ENCODE measurements at places on chromosomes 4 and X.

DNA sequence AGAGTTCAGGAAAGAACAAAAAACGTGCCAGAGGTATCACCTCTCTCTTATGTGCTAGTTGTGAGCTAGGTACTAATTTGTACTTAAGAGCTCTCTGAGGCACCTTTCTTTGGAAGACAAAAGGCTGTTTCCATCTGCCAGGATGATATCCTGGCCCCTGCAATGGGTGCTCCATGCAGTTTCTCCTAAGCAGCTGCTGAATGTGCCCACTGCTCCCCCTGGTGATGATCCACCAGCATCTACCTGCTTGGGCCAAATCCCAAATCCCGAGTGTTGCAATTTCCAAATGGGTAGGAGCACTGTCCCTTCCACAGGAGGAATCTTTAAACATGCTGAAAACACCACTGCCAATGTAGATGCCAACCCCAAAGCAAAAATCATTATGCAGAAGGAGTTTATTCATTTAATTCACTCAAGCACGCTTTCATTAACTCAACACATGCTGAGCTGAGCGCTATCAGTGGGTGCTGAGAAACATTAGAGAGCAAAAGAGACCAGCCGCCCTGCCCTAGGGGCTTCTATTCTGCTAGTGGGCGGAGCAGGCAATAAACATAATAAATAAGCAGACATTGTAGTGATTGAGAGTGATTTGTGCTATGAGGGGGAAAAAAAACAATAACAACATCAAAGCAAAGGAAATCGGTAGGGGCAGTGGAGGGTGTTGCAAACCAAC, 69.6 kb upstream of the C4orf50 start:
- DNase-seq = peak; percentile 35

DNA sequence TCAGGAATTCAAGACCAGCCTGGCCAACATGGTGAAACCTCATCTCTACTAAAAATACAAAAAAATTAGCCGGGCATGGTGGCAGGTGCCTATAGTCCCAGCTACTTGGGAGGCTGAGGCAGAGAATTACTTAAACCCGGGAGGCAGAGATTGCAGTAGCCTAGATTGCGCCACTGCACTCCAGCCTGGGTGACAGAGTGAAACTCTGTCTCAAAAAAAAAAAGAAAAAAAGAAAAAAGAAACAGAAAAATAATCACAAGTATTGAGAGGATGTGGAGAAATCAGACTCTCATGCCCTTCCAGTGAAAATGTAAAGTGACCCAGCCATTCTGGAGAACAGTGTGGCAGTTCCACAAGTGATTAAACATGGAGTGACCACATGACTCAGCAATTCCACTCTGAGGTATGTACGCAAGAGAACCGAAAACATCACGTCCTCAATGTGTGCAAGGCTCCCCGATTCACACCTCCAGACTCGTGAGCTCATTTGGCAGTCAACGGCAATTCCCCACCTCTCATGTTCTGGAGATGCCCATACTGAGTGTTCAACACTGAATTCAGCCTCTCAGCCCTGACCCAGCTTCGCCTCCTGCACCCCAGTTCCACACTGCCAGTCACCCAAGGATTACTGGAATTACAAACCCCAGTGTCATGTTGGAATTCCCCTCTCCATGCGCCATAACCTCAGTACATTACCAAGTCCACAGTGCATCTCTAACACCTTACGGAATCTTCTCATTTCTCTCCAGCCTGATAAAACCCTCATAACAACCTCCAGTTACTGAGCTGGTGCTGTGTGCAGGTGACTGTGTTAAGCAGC, 21.1 kb downstream of the ACOX3 start:
- no peak for DNase-seq

- no peak for DNase-seq
Observed at GRCh38 chr4:71406459-71406963, 67.7 kb downstream of the SLC4A4 start.

GRCh38 chrX:7154041-7154597, 6.2 kb upstream of the PUDP start:
- DNase-seq = no peak

DNA sequence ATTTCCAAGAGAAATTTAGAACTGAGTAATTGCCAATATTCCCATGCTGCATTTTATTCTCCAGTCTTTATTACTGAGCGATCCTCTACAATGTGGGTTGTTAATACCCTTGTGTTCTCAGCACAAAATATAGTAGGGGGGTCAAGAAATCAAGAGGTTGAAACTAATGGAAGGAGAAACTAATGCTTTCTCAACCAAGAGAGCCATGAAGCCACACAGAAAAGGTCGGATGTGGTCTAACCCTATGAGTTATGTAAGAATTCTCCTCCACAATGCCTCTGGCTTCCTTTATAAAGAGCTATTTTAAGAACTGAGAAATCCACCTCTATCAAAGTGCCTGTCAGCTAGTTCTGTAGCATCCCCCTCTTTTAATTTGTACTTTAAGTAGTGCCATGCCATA, 268.5 kb downstream of the CHIC1 start:
- DNase-seq = no peak

- DNase-seq = no peak
Observed at GRCh38 chrX:107146670-107147069, 28.0 kb upstream of the RBM41 start.

GRCh38 chrX:101530944-101531343, 19.4 kb upstream of the ARMCX1 start:
- no peak for DNase-seq

GRCh38 chrX:107845625-107846024, 20.0 kb downstream of the MID2 start:
- DNase-seq = no peak

GRCh38 chr4:2537011-2537830, 774 bp downstream of the FAM193A start:
- peak; percentile 81 for DNase-seq

DNA sequence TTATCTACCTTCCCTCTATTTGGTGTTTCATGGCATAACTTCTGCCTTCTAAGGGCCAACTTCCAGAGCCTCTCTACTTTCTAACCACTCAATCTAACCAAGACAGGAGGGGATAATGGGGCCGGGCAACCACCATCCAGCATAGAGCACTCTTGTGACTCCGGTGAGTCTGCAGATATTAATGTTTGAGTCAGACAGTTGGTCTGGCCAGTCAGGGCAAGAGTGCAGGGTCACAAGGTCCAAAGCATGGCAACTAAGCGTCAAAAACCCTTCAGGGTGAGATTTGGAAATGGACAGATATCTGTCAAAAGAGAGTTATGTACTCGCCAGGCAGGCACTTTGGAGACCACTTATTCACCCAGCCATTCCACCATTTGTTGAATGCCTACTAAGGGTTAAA, 105.0 kb downstream of the PALLD start:
- DNase-seq = no peak

DNA sequence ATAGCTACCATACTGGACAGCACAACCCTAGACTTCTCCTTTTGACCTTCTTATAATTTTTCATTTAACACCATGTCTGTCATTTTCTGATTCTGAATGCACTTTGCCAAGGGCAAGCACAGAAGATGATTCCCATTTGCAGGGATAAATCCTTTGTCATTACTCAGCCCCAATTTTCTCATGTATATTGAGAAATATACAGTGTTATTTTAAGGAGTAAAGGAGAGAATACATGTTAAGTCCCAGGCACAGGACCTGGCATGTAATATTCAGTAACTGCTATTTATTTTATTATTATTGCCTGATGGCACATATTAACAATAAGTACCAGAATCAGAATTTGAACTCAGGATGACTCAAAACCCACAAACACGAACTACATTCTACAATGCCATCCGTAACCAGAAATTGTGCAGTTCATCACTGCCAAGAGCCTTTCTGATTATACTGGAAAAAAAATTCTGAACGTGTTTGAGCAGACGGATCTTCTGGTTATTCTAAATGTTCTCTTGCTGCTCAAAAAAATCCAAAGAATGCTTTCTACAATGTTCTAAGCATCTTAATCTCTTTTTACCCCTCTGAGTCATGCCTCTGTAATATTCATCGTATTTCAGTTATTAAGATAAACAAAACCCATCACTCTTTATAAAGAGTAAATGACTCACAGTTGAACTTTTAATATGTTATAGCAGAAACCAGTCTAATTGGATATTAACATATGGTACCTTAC, 170.0 kb downstream of the MID1 start:
- no peak for DNase-seq

- no peak for DNase-seq
Observed at GRCh38 chrX:40550066-40550465, 30.7 kb upstream of the ATP6AP2 start.

DNA sequence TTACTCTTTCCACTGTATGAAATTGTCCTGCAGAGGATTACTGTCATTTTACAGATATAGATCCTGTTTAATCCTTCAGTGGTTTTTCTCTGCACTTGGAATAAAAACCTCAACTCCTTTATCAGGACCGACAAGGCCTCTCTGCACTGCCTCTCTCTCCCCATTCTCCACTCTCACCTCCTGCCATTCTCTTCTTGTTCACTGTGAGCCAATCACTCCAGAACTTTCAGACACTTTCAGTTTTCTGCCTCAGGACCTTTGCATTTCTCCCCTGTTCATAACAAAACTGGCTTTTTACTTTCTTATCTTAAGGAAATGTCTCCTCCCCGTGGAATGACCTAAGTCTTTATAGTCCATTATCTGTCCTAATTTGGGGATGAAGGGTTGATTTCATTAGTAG, 137.3 kb downstream of the ELOVL6 start:
- DNase-seq = no peak

GRCh38 chr4:76690906-76691275, 207.1 kb downstream of the SOWAHB start:
- no peak for DNase-seq

DNA sequence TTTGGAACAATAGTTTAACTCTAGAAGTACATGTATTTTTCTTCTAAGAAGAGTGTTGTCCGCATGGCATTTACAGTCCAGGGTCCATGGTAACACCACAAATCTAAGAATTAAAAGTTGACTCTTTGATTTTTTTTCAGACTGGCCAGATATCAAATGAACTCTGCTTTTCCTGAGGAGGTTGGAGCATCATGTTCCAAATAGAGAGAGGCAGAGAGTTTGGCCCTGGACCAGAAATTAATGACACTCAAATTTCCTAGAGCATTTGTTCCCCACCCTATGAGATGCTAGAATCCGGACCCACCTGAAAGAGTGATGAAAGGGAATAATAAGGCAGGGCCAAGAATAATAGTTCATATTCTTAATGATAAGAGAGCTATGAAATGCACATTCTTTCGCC, 47.0 kb upstream of the NAP1L5 start:
- DNase-seq = no peak

DNA sequence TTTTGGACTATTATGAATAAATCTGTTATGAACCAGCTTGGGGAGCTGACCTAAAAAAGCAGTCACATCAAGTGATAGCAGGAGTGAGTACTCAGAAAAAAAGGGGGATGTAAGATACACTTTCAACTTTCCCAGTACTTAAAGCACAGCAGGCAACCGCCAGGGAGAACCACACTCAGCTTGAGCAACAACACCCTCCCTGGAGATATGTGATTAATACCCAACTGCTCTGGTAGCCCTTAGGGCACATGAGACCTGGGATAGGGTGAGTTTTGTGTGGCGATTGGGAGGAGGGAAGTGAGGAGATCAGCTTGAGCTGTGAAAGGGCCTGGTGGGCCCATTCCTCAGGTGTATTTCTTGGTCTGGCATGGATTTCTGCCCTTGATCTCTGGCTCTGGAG, 220.3 kb upstream of the SFRP2 start:
- no peak for DNase-seq

DNA sequence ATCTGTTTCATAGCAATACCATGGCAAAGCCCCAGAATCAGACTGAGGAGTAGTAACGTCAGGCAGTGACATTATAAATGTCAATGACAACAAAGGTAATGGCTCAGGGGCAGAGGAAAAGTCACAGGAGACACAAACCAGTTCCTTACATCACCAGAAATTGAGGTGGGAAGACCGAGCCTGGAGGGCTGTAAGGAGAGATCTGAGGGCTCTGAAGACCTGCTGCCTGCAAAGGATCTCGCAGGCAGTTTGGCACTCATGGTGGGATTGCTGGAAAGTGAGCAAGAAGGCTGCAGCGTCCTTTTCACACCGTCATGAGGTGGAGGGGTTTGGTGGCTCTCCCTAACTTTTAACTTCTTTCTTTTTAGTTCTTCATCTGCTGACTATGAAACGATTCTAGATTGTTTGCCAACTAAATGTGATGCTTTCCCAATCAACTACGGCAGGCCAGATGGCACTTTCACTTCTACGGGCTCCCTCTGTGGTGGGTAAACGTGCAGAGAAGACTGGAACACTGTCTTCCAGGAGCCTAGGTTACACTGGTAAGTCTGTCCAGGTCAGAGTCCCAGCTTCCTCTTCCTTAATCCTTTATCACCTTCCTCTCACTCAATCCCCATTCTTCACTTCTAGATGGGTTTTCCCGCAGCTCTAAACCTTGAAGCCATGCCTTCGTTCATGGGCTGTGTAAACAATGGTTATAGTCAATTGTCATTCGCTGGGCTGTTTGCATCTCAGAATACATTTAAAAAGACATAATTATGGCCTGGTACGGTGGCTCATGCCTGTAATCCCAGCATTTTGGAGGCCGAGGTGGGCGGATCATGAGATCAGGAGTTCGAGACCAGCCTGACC, 58.2 kb downstream of the TBC1D9 start:
- no peak for DNase-seq

DNA sequence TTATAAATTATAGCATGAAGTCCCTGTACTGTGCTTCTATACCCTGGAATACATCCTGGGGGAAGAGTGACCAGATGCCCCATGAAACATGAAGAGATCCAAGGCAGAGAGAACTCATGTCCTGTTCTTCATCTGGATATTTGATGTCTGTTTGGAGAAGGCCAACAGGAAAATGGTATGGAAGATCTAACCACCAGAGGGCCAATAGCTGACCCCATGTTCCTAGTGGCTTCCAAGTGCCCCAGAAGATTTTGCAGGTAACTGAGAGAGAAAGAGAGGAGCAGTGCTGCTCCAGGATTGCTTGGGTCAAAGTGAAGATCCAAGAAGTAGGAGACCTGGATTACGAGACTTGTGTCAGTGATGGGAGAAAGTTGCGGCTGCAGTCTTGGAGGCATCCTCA, 90.2 kb upstream of the TSPAN5 start:
- DNase-seq = no peak

GRCh38 chr4:185405296-185405999, 8.8 kb downstream of the ANKRD37 start:
- no peak for DNase-seq

DNA sequence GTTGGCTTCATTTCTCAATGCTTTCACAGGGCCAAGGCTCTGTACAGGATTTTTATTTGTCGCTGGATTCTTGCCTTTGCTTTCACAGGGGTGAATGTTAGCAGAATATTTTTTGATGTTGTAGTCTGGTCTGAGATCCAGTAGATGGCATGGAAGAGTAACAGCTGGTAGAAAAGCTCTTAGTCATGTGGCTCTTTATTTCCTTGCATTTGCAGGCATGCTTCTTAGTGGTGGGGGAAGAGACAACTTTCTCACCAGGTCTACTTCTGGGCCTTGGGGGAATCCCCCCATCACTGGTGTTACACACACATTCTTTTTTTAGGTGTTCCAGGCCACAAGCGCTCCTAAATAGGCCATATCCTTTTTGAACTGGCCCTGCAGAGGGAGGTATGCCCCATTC, 58.2 kb upstream of the DKK2 start:
- no peak for DNase-seq

All from coronary artery (tissue), 2 donors.